ENCODE measurements at places on chromosomes 7 and 10. TPM values are rescaled to one million over a fixed set of nuclear protein-coding genes. Genes with fewer than 3 reads are reported as not detected.

Gene MRC1
- 27.1 TPM for total RNA-seq

Gene AKR1C4
- not detected for total RNA-seq

Gene ADRA2A
- 2.1 TPM for total RNA-seq

Gene NT5C2
- 158 TPM for total RNA-seq
